ENCODE measurements at places on chromosomes 12 and 14.

DNA sequence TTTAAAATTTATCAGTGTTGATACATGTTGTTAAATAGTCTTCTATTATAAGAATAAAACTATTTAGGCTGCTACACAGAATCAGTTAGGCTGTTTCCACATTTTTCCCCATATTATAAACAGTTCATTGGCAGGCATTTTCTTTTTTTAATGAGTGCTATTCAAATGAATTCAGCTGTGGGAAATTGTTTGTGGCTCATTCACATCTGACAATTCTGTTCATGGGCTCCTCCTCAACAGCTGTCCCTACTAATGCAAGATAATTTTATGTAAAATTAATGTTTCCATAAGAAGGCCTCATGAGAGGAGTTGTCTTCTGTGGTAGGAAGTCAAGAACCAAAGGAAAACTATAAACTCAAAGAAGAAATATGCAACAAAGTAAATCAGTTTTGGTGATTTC, 218.0 kb downstream of the PPFIA2 start:
- no peak for DNase-seq

- peak; percentile 6 for DNase-seq
Measured at GRCh38 chr12:124862768-124863415, 772 bp downstream of the SCARB1 start.

- no peak for DNase-seq
Measured at GRCh38 chr14:71933001-71933587, 865 bp downstream of the RGS6 start.

DNA sequence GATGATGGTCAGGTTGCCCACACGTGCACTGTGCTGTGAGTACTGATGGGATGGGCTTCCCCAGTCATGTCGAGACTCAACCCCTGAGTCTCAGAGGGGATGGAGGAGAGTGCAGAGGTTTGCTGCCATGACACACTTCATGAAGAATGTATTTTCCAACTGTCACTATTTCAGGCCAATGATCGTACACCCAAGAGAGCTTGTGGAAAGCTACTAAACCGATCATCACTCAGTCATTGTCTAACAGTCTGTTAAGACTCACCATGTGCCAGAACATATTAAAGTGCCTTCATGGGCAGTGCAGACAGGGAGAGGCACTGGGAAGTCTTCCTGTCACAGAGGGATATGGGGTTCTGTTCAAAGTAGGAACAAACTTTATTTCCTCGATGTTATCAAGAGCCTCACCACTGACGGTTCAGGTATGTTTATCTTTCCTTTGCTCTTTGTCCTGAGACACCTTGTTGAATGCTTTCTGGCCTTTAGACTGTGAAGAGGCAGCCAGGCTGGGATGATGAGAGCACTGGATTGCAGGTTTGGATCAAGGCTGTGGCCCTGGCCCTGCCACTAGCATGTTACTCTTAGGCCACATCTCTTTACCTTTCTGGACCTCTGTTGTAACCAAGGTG, 41.6 kb upstream of the NTF3 start:
- peak; percentile 15 for DNase-seq

- DNase-seq: no peak
Measured at GRCh38 chr12:40168868-40169267, 55.9 kb upstream of the LRRK2 start.

DNA sequence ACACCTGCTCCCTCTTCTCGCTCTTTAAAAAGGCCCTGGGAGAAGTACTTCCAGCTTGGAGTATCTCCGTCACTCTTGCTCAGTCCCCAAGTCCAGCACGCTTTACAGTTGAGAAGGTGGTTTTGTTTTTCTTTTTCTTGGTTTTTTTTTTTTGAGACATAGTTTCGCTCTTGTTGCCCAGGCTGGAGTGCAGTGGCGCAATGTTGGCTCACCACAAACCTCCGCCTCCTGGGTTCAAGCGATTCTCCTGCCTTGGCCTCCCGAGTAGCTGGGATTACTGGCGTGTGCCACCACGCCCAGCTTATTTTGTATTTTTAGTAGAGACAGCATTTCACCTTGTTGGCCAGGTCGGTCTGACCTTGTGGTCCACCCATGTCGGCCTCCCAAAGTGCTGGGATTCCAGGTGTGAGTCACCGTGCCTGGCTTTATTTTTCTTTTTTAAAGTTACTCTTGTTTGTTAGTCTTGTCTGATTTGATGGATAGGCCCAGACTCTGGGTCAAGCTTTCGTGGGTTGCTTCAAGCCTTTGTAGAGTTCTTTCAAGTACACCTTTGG, 1.9 kb downstream of the TDRD9 start:
- DNase-seq: no peak

DNA sequence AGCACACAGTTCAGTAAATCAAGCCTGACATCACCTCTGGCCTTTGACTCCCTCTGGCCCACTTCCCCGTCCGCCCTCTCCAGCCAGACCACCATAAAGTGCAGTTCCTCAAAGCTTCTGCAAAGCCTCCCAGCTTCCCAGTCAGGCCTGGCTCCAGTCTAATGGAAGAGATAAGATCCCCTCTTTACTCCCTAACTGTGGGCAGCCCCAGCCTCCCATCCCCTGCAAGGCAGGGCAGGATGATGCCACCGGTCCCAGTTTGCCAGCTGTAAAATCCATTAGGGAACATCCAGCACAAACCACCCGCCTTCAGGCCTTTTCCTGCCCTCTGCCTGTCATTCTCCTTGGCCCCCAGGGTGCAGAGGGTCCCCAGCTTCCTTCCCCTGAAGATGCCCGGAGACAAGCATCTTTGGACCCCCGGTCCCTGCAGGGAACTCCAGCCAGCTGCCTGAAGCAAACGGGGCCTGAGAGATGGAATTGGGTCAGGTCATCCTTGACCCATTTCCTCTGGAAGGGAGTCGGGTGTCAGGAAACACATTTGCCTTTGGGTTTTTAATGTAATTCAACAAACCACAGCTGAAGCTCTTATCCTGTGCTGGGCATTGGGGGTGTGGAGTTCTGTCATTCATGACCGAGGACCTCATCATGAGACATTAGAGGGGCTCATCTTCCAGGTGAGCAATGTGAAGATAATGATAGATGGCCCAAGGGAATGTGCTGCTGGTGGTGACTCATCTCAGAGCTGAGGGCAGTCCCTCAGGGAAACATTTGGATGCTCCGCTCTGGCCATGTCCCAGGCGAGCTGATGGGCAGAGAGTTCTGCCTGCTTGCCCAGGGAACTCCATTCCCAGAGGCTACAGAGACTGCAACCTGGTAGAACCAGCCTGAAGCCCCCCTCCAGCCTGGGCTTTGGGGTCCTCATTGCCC, 93.8 kb upstream of the CLMN start:
- no peak for DNase-seq

DNA sequence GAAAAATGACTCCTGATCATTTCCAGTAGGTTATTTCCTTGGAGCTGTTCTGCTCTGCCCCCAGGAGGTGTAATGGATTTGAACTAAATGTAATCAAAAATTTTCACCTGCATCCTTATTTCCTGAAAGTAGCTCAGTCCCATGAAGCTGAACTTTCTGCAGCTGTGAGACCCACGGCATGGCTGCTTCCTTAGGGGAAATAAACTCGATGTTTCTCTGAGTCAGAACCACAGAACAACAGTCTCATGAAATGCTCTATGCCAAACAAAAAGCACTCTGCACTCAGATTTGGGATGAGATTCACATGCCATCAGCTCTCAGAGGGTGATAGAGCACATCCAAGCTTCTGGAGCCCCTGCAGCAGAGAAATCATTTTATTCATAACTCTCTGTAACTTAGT, 224.1 kb upstream of the PLEKHG7 start:
- peak; percentile 3 for DNase-seq

GRCh38 chr12:96189781-96190180, 4.4 kb upstream of the ELK3 start:
- DNase-seq: no peak

GRCh38 chr14:69358233-69358963, 39.7 kb downstream of the ERH start:
- DNase-seq: no peak

- DNase-seq: no peak
Measured at GRCh38 chr12:26080911-26081310, 43.9 kb downstream of the BHLHE41 start.

DNA sequence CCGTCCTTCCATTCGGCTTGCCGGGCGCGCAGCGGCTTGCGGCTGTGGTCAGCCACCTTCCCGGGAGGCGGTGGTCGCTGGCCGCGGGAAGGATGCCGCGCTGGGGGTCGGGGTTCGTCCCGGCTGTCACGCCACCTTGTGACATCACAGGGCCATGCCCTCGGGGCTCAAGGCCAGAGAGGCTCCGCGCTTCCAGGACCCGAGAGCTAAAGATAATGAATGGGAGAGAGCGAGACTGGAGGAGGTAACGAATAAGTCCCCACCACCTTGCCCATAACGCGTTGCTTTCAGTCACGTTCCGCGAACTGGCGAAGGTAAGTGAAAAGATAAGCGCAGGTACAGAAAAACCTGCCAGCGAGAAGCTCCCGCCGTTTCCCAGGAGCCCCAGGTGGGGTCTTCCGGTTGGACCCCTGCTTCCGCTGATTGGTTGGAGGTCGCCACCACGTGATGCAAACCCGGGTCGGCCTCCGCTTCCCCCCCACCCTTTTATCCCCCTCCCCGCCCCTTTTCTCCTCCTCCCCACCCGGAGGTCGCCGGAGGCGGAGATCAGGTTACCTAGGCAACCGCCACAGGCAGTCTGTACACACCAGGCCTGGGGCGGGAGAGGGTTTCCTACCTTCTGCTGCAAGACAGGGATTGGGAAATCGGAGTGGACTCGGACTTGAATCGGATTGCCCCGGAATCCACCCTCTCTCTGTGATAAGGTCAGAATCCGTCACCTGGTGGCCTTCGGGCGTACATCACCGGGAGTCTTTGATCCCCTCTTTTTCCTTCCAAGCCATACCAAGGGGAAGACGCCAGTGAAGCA, at the start of gene LRRC9:
Gene LRRC9 (plus strand): TSS at position 575 of the 808 bp plus-strand sequence.
- no peak for DNase-seq

GRCh38 chr14:52553002-52553670, 500 bp downstream of the GPR137C start:
- DNase-seq: no peak

GRCh38 chr14:96161636-96162035, 43.0 kb upstream of the BDKRB2 start:
- no peak for DNase-seq

- no peak for DNase-seq
Measured at GRCh38 chr14:64112867-64113678, 181.1 kb downstream of the ESR2 start.

GRCh38 chr12:39003541-39004155, 98.3 kb upstream of the CPNE8 start:
- DNase-seq: no peak

- peak; percentile 74 for DNase-seq
Measured at GRCh38 chr14:34355584-34356263, 106.3 kb downstream of the SPTSSA start.

- peak; percentile 92 for DNase-seq
Measured at GRCh38 chr12:51393676-51394545, 2.7 kb upstream of the GALNT6 start.

- DNase-seq: no peak
Measured at GRCh38 chr12:10982244-10982643, 4.5 kb downstream of the TAS2R50 start.

- DNase-seq: no peak
Measured at GRCh38 chr12:128867466-128867865, 14.2 kb downstream of the GLT1D1 start.

GRCh38 chr12:14950982-14951746, 10.2 kb downstream of the ARHGDIB start:
- no peak for DNase-seq

DNA sequence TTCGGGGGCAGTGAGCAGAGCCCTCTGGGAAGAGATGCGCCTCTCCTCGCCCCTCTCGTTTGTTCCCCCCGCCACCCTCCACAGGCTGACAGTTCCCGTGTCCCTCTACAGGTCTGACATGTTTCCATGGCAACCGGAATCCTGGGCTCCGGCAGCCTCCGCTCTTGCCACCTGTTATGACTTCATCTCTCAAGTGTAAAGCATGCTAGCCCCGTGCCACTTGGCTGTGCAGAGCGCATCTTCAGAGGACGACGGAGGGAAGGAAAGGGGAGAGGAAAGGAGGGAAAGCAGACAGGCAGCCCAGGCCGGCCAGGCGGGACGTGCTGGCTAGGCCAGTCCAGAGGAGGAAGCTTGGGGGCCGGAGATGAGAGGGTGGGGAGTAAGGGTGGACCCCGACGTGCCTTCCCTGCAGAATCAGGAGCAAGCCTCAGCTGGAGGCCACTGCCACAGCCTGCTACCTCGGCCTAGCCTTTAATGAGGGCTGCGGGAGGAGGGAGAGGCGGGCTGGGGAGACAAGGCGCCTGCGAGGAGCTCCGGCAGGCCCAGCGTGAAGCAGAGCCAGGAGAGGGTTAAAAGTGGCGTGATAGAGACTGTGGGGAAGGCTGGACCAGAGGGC, 214.3 kb downstream of the DPF3 start:
- DNase-seq: no peak

- DNase-seq: no peak
Measured at GRCh38 chr12:125083072-125083471, 17.8 kb downstream of the AACS start.

- peak; percentile 60 for DNase-seq
Measured at GRCh38 chr12:66035288-66035966, 95.1 kb downstream of the LLPH start.

DNA sequence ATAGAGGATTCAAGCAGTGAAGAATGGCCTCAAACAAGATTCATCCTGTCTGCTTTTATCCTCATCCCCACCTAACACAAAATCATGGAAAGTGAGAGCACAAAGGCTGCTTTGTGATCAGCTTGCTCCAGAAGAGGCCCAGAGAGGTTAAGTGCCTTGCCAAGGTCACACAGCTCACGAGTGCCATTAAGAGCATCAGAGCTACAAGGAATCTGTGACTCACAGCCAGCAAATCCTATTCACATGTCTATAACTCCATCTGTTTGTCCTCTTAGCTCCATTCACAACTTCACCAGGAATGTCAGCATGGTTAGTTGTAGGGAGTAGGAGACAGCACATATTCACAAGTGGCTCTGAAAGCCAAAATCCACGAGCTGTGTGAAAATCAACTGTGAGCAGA, 79.8 kb downstream of the TTC9 start:
- peak; percentile 7 for DNase-seq

- no peak for DNase-seq
Measured at GRCh38 chr14:103641161-103641560, 12.2 kb downstream of the KLC1 start.

DNA sequence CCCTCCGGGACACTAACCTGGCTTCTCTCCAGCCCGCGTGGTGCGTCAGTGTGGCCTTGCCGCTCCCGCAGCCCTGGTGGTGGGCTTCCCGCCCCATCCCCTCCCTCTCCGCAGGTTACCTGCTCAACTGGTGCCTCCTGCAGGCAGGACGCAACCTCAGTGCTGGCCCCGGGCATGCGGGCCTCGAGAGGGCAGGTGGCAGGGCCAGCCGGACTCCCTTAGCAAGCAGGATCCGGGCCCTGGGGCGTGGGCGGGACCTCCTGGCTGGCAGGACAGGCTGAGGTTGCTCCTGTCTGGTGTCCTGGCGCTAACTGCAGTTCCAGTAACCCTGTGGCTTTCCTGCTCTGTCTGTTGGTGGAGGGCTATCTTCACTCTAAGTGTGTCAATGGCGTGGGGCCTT, 8.6 kb upstream of the ADSS1 start:
- DNase-seq: no peak
